Hematopoietic multipotent progenitor cell treated with erythropoietin and hydrocortisone succinate and interleukin-3 and kit ligand, for 6 days (in vitro differentiated cells): ENCODE measurements at places on chromosomes 1 and 21.

GRCh38 chr1:86277936-86278335 is 118.2 kb downstream of the ODF2L start:
- DNase-seq: no peak

- peak; percentile 57 for DNase-seq
These were observed 1.8 kb upstream of the OMA1 start for GRCh38 chr1:58548371-58548770.

GRCh38 chr1:35345439-35345981 is 77.0 kb downstream of the ZMYM4 start:
- DNase-seq: peak; percentile 24

- no peak for DNase-seq
These were observed 71.6 kb upstream of the SOX13 start for GRCh38 chr1:204001166-204001901.

- no peak for DNase-seq
These were observed 68.0 kb upstream of the CYP2J2 start for GRCh38 chr1:59994302-59995198.

DNA sequence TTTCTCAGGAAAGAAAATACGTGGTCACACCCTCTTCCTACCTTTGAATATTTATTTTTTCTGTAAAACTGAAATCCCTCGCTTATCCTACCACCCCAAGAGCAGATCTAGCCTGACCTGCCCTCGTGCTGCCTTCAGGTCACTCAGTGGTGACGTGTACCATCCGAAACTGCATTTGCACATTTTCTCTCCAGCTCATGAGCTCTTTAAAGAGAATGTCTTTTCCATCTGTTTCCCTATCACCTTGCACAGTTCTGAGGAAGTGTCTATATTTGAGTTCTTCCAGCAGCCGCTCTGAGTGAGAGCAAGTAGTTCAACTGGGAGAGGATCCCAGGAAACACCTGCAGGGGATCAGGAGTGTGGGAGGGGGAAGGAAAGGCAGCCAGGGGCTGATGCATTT is 91.7 kb downstream of the OMA1 start:
- DNase-seq: no peak

- no peak for DNase-seq
These were observed 23.4 kb downstream of the PRKCZ start for GRCh38 chr1:2073382-2074230.

- no peak for DNase-seq
These were observed 43.4 kb downstream of the ZBTB40 start for GRCh38 chr1:22494943-22495579.

DNA sequence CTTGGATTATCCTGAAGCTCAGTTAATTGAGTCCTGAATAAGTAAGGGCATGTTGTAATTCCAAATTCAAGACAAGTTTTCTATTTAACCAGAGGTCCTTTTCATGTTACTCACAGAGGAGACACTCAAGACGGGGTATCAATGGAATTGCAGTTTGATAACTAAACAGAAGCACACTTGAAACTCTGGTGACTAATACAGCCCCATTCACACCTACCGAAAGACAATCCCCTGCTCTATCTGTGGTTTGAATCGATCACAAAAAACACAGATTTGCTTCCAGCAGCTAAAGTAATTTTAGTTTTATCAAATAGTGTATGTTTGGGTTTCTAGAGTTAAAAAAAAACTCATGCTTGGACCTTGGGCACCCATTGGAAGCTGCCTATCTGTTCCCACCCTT is 60.4 kb downstream of the TEX35 start:
- DNase-seq: no peak

DNA sequence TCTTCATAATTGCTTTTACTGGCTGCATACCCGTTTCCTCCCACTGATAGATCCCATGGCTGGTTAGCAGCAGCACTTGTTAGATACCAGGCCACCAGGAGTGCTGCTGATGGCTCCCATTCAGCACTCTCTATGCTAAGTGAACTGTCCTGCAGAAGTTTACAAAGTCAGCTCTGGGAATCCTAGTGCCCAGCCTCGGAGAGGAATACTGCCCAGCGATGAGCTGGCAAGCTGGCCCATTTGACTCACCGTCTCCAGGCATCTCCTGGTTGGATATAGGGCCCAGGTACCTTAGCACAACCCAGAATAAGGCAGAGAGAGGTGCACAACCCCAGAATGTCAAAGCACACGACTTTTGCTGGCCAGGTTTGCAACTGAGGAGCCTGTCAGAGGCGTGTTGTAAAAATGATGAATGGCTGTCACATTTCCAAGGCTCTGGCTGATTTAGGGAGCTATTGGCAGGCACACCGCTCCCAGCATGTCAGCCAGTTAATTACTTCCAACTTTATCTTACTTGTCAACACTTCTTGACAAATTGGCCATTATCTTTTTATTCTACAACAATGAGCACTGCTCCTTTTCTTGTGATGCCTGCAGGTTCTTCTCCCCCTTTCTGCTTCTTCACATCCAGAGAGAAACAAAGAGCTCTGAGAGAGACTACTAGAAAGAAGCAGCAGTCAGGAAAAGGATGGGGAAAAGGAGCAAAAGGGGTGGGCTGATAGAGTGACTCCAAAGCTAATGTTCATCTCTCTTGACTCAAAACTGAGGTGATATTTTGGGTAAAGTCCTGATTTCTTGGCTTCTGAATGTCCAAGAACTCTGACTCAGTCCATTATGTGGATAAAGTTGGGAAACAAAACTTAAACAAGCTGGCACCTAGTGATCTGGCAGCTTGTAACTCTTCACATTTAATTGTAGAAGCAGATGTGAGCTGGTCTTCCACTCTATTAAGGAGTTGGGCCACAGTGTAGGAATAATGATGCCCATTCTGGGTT is 10.8 kb upstream of the ANGPTL7 start:
- DNase-seq: no peak

GRCh38 chr1:200971955-200972711 is 51.4 kb downstream of the KIF21B start:
- peak; percentile 64 for DNase-seq

GRCh38 chr1:74486036-74486435 is 26.4 kb downstream of the LRRC53 start:
- no peak for DNase-seq

DNA sequence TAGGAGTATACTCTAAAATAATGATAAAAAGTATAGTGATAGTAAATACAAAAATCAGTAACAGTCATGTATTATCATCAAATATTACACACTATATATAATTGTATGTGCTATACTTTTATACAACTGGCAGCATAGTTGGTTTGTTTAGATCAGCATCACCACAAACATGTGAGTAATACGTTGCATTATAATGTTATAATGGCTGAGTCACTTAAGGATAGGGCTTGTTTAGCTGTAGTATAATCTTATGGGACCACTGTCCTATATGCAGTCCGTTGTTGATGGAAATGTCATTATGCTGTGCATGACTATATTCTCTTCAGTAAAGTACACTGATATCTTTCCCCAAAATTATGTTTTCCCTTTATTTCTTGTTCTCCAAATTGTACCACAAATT is 92.8 kb downstream of the LYPLAL1 start:
- no peak for DNase-seq
